Uterus (tissue), 4 donors: ENCODE measurements at places on chromosomes 13 and 19. TPM values are rescaled to one million over a fixed set of nuclear protein-coding genes. Genes with fewer than 3 reads are reported as not detected.

OSCAR gene
- not detected for total RNA-seq

UPF3A gene
- total RNA-seq: 53.6 TPM

ELAVL3 gene
- total RNA-seq: not detected

PLA2G4C gene
- total RNA-seq: 6.2 TPM

PRDX2 gene
- 148 TPM for total RNA-seq

KIR3DL1 gene
- total RNA-seq: not detected

KLK3 gene
- not detected for total RNA-seq

DAND5 gene
- 0.14 TPM for total RNA-seq

C1QTNF9B gene
- total RNA-seq: not detected

SOX1 gene
- total RNA-seq: not detected

FUT6 gene
- total RNA-seq: not detected

PRTN3 gene
- total RNA-seq: not detected

LIM2 gene
- total RNA-seq: not detected
